Posterior vena cava (tissue), 2 donors: ENCODE measurements at places on chromosomes 7 and 10. TPM values are rescaled to one million over a fixed set of nuclear protein-coding genes. Genes with fewer than 3 reads are reported as not detected.

GRCh38 chr10:129546106-129546505, 79.1 kb downstream of the MGMT start:
- DNase-seq: no peak

DNA sequence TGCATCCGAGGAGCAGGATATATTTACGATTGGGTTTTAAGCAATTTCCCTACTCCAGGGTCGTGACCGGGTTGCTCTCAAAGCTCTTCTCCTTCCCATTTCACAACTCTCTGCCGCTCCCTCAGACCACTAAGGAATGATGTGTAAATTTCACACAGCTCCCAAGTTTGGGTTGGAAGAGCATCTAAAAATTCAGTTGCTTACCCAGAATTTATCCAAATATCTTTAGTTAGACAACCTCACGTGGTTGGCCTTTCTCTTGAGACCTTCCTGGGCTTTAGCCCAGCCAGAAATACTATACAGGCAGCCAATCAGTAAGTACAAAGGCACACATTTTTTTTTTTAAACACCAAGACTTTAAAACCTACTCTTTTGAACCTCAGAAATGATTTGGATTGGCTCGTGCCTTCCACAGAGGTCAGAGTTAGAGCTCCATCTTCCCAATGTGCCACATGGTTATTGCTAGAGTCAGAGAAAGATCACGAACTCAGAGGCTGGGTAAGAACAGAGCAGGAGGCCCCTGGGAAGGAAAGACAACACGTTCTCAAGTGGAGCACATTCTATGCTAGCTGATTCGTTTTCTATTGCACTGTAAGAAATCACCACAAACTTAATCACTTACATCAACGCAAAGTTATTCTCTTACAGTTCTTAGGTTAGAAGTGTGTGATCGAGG, 335.4 kb upstream of the MGMT start:
- no peak for DNase-seq

DNA sequence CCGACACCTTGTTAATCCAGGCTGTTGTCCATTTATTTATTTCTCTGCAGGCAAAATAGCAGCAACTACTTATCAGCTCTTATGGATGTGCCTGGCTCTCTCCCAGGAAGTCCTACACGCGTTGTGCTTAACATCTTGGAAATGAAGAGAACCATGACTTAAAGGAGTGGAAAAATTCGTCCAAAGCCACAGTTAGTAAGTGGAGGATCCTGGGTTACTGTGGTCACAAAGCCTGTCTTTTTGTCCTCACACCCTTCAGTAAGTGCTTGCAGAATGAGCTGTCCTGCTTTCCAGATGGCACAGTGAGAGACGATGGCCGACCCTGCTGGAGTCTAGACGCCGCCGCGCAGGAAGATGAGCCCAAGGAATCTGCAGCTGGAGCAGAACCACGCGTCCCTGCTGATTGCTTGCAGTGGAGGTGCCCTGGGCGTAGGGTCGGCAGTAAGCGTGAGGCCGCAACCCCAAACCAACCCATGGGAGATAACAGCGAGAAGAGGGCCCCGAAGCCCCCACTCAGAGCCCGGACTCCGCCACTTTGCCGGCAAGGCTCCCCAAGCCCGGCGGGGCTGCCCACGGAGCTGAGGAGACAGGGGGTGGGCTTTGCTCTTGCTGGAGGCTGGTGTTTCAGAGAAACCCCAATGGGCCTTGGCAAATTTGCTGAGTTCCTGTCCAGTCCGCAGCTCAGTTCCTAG, 178.6 kb downstream of the CXCL12 start:
- peak; percentile 65 for DNase-seq

DNA sequence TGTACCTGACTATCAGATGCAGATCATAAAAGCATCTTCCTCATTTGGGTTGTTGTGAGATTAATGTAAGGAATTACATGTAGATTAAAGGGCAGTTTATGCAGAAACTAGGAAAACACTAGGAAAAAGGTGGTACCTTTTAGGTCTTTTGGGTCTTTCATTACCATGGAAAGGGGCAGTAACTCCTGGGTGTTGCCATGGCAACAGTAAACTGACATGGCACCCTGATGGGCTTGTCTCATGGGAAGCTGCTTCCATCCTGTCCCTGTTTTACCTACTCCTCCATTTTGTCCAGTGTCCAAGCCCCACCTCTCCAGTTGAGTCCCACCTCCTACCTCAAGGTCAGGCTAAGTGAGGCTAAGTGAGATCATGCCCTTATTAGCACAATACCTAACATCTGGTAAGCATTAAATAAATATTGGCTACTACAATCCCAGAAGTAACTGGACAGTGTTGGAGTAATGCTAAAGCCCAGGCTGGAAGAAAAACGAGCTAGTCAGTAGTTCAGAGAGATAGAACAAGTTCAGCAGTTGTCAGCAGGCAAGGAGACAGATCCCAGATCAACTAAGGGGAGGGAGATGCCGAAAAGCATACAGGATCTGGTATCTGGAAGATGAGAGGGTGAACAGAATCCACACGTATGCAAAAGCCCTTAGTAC, 240.0 kb upstream of the AUTS2 start:
- no peak for DNase-seq

GRCh38 chr7:22996470-22996869, 17.5 kb downstream of the HYCC1 start:
- no peak for DNase-seq

The FKBP6 gene
- total RNA-seq: not detected

The DYNC1I1 gene
- total RNA-seq: 15.8 TPM
